ENCODE measurements at places on chromosomes 11 and 22.

- DNase-seq = no peak
Observed at GRCh38 chr11:76707293-76707825, 36.8 kb upstream of the LRRC32 start.

GRCh38 chr22:31977141-31977841 is 33.0 kb downstream of the YWHAH start:
- peak; percentile 66 for DNase-seq

DNA sequence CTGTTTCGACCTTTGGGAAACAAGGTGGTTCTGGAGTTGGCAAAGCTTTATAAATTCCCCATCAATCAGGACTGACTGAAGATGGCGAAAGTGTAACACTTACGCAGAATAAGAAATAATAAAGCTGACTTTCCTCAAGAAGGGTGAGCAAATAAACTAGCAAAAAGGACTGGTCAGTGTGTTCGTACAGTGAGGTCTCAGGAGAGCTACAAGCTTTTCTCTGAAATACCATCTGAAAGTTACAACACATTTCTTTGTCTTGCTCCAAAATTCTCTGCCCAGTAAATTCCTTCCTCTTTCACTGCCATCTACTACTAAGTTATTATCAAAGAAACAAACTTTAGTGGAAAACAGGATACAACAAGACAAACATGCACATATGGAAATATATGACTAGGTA is 13.4 kb downstream of the PITPNB start:
- DNase-seq = no peak

GRCh38 chr11:62463121-62463542 is 44.3 kb downstream of the SCGB1A1 start:
- no peak for DNase-seq

GRCh38 chr11:26820739-26821138 is 98.9 kb upstream of the SLC5A12 start:
- no peak for DNase-seq

GRCh38 chr22:43114958-43115357 is 4.4 kb downstream of the BIK start:
- DNase-seq = no peak

DNA sequence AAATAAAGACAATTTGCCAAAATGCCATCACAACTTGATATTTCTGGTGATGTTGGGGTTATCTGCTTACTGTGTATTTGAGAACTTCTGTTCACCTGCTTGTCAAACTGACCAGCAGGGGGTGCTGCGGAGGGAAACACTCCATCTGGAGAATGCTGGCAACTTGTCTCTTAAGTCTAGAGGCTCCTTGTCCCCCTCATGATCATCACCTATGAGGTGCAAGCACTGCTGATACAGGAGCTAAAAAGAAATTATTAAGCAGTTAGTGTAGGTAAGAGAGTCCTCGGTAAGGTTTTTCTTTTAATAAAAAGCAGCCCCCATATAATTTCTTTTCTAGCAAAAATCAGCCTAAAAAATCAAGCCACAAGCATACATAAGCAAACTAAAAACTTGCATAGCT is 32.7 kb upstream of the GLYATL1B start:
- peak; percentile 57 for DNase-seq

GRCh38 chr11:33709466-33709865 is 8.8 kb upstream of the C11orf91 start:
- DNase-seq = no peak

DNA sequence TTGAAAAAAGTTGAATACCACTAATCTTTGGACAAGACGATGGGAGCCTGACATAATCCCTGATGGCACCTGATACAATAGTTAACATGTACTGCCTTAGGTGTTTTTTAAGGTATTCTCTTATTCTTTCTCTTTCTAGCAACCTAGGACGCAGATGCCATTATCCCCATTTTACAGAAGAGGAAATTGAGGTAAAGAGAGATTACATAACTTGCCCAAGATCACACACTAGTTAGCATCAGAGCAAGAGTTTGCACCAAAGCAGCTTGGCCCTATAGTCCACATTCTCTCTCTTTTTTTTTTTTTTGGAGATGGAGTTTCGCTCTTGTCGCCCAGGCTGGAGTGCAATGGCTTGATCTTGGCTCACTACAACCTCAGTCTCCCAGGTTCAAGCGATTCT is 35.7 kb upstream of the RBFOX2 start:
- no peak for DNase-seq

- DNase-seq = no peak
Observed at GRCh38 chr22:27514601-27515523, 286.7 kb downstream of the MN1 start.

GRCh38 chr11:39149214-39149613 is 2310.2 kb downstream of the LRRC4C start:
- no peak for DNase-seq

GRCh38 chr11:7286178-7286577 is 34.5 kb downstream of the SYT9 start:
- DNase-seq = no peak

- no peak for DNase-seq
Observed at GRCh38 chr11:86696004-86696403, 23.6 kb upstream of the ME3 start.

DNA sequence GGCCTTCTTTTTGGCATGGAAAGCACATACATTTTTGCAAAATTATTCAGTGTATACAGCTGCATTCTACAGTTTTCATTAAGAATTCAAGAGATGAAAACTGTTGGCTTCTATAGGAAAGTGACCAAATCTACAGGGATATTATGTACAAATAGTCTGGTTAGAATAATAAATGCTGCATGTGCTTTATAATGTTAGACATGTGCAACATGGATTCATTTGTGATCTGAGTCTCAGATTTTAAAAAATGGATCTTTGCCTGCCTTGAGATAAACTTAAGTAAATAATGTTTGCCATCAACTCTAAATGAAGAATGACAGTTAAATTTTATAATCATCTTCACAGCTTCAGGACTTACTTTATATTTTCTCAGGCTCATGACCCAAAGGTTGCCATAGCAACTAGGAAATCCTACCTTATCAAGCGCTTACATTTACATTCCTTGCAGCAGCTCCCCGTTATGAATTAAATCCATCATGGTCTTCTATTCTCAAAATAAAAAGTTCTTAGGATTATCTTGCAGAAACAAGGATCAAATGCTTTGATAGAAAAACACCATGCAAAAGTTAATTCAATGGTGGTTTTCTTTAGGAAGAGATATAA is 200.2 kb downstream of the CADM1 start:
- DNase-seq = no peak

All from T-cell (primary cell).